ENCODE measurements at places on chromosomes 2 and 18. TPM values are rescaled to one million over a fixed set of nuclear protein-coding genes. Genes with fewer than 3 reads are reported as not detected.

Gene SKOR2
- not detected for total RNA-seq

Gene SLC4A3
- 11.6 TPM for total RNA-seq

Gene EMILIN2
- total RNA-seq, result 17.1 TPM

Gene VWA3B
- total RNA-seq, result not detected

Gene EPHA4
- total RNA-seq, result 3.3 TPM

Gene OSBPL6
- 4.0 TPM for total RNA-seq

Gene CCDC141
- 0.40 TPM for total RNA-seq

Gene CPLX4
- not detected for total RNA-seq

Gene GRHL1
- 9.3 TPM for total RNA-seq

Gene COL6A3
- total RNA-seq, result 53.4 TPM

Gene GRP
- total RNA-seq, result not detected

Gene CRYBA2
- total RNA-seq, result 6.4 TPM

Gene REG3G
- total RNA-seq, result not detected

Gene FBXO48
- total RNA-seq, result 0.52 TPM

Gene FAM161A
- 2.0 TPM for total RNA-seq

Gene SCN9A
- total RNA-seq, result 7.0 TPM

Gene C2orf81
- 1.6 TPM for total RNA-seq

Gene ZNF396
- 0.95 TPM for total RNA-seq

Gene EGR4
- not detected for total RNA-seq

Gene IHH
- total RNA-seq, result 0.07 TPM

Gene R3HDM1
- 24.4 TPM for total RNA-seq
